Choroid plexus epithelial cell (primary cell): ENCODE measurements at places on chromosomes 7 and 10.

DNA sequence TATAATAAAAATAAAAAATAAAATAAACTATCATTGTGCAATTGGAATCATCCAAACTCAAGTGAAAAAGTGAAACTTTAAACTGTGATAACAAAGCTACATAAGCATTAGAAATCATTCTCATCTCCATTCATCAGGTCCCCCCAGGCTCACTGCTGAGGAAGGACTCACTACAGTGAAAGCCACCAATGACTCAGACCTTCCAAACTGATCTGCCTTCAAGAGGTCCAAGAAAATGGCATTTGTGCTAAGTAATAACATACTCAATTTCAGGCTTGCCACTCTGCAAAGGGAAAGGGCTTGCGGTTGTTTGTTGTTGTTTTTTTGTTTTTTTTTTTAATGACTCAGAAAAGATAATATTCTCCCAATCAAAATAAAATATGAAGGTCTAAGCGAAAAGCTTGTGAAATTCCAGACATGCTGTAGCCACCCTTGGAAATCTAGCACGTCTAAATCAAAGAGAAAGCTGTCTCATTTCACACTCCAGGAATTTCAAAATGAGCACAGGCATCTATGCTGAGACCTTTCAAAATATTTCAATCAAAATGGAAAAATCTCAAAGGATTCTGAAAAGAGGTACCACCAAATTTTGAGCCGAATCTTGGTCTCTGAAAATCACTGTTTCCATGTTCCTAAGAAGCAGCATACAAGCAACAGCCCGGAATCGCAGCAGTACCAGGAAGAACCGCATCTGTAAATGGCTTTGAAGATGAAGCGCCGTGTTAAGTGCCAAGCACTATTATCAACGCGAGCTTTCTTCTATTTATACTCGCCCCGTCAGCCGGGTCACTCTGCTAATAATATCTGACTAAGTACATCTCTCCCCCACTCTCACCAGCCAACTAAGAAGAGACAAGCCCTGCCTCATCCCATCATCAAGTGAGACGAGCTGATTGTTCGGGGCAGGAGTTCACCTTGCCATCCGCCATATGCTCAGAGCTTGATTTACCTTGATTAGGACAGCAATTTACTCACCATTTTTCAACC is 13.5 kb downstream of the SFMBT2 start:
- no peak for DNase-seq

DNA sequence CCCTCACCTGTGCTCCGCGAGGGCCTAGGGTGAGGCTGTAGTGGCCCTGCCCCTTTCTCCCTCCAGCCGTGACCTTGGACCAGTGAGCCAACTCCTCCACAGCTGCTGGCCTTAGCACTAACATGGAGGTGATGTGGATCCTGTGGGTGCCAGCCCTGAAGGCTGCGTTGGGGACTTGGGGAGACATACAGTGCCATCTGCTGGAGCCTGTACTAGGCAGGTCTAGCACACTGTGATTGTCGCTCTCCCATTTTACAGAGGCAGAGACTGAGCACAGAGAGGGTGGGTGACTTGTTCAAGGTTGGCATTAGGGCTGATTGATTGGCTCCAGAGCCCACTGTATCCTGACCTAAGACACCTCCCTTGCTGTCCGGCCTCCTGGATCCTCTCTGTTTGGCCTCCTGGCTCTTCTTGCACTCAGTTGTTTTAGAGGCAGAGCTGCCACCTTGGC is 37.6 kb downstream of the PRF1 start:
- no peak for DNase-seq

- no peak for DNase-seq
Observed at GRCh38 chr7:87209295-87209924, 10.1 kb downstream of the TMEM243 start.

GRCh38 chr10:90985321-90985933 is 64.5 kb upstream of the ANKRD1 start:
- DNase-seq: no peak

DNA sequence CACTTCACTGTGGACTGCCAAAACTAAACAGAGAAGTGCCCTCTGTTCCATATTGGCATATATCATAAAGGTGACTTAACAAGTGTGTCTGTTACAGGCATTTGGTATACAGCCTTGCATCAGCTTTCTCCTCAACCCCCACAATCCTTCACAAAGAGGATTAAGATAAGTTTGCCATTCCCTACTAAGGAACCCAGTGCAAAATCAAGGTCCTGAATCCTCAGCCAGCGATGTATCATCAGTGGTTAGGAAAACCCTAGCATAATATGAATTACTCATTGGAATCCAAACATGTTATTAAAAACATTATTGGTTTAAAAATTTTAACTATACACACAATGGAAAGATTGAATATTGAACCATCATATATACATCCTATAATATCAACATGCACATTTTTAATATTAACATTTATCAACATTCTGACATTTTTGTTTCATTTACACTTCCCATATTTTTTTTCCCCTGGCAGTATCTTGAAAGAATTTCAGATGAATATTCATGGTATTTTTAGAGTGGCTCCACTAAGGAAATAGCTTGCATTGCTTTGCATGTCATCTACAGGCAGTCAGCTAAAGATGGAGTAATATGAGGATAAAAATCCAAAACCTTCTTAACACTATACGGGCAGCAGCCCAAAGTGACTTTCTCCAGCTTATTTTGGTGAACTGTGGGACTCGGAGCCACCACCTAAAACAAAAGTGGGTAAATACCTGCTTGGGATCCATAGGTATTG is 215.6 kb upstream of the CHRM2 start:
- DNase-seq: no peak

GRCh38 chr7:157309988-157310668 is 26.7 kb upstream of the DNAJB6 start:
- DNase-seq: peak; percentile 94
